Esophagus squamous epithelium (tissue), 5 donors: ENCODE measurements at places on chromosomes 6 and 20.

DNA sequence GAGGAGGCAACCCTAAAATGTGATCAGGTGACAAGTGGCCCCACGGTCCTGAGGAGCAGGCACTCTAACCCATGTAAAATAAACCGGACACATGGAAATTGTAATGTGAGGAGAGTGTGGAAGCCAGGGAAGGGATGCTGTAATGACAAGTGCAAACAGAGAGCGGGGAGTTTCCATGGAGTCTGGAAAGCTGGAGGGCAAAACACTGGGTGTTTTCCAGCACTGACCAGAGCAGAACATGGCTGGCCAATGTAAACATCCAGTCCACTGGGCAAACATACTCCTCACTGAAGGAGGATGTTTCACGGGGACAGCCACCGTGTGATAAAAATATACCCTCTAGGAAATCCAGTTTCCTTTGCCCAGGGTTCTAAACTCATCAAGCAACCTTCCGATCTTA, 219.0 kb upstream of the JARID2 start:
- DNase-seq = no peak

- no peak for DNase-seq
Observed at GRCh38 chr6:27188885-27189418, 58.5 kb upstream of the PRSS16 start.

DNA sequence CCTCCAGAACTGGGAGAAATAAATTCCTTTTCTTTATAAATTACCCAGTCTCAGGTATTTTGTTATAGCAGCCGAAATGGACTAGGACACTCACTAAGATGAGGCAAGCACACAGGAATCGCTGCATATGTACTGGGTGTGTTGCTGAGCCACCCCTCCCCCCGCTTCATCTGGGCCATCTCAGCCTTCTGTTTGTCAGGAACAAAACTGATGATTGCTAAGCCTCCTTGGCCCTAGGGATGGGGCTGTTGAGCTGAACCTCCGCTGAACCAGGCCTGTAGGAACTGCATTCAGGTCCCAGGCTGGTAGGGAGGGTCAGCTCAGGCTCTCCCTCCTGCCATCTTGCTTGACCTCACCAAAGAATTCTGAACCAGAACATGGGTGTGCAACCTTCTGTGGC, 108.6 kb downstream of the MAP3K7 start:
- DNase-seq = no peak

DNA sequence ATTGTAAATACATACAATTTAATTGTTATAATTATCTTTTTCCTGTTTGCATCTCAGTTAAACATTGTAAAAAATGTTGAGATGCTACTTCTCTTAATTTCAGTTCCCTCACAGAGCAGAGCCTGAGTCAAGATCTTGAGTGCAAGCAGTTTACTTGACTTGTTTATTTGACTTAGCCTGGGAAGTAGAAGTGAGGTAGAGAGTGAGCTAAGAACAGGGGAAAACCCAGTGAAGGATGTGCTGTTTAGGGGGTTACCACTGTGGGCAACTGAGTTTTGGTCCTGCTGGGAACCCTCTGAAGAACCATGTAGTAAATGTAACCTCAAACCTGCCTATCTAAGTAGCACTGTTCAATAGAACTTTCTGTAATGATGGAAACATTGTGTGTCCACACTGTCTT, 495.2 kb upstream of the FLRT3 start:
- DNase-seq = no peak

DNA sequence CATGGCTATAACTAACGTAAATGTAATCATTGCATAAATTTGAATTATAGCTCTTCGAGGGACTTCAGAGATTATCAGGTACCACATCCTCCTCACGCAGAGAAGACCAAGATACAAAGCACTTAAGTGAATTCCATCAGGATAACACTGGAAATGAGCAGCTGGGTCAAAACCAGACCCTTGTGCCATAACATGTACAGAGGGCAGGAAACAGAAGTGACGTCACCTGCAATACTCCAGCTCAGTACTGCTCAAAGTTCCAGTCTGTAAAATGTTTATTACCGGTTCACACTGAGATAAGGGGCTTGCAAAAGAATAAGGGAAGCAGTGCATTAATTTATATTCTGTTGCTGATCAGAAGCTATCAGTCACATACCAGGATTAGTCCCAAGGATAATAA, 45.8 kb downstream of the RGS17 start:
- no peak for DNase-seq

DNA sequence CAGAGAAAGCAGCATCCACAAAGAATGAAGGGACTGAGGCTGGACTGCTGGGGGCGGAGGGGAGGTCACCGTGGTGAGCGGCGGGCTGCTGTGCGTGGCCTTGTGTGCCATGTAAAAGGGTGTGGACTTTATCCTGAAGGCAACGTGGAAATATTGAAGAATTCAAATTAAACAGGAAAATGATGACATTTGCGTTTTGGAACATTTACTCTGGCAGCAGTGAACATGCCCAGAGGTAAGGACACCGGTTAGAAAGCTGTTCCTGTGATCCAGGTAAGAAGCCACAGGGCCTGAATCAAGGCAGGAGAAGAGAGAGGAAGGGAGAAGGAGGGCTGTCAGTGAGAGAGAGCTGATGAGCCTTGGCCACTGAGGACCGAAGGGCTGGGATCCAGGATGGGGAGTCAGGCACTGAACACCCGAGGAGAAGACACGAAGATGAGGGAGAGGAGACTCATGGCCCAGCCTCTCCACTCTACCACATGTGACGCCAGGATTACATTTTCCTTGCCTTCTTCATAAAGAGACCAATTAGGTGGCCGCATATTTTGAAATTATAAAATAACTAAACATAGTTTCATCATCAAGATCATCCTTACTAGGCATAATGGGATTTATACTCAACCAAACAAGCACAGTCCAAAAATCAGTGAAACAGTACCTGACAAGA, 58.4 kb downstream of the TRAM2 start:
- no peak for DNase-seq

DNA sequence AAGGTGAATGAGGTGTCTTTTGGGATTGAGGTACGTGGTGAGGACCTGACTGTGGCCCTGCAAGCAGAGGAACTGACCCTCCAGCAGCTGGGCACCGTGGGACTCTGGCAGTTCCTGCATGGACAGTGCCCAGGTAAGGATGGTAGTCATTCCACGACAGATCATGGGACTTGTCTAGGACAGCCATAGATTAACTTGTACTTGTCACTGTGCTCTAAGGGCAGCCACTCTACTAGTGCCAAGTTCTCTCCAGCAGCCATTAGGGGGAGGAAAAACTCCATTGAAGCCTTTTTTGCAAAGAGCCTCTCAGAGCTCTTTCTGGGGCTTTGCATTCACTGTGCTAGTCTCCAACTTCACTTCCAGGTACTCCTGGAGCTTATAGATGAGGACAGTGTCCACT, 20.4 kb downstream of the TAF11 start:
- no peak for DNase-seq

DNA sequence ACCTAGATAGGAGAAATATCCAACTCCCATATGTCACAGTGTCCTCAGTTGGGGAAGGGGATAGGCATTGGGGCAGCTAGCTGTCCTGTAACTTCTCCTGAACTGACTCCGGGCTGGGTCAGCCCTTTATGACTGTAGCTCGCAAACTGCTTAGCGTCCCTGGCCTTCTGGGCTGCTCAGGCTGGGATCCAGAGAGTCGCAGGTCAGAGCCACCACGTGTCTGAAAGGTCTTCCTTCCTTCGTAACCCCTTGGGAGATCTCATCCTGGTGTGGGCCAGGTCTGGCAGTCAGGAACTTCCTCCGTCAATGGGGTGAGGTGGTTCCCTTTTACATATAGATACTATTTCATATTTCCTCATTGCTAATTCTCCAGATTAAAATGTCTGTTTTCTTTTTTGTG, 28.8 kb upstream of the HINT3 start:
- no peak for DNase-seq

DNA sequence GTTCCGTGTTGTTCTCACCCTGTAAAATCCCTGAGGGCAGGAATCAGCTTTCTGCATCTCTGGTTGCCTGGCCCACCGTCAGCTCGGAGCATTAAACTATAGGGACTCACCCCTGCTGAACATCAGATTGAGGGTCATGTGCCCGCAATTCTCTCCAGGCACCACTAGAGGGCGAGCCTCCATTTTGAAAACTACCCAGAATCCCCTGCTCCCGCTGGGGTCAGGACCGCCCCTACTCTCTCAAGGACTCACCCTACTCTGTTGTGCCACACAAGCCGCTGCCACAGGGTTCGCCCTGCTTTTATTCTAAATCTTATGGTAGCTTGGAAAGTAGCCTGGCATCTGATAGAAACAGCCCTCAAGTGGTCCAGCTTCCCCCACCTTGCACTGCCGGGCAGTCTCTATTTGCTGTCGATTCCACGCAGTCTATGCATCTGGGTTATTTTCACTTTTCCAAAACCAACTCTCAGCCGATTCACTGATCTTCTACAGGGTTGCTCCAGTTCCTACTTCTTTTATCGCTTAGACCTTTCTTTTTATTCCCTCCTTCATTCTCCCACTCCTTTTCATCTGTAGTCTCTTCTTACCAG, 244.1 kb upstream of the QKI start:
- no peak for DNase-seq

DNA sequence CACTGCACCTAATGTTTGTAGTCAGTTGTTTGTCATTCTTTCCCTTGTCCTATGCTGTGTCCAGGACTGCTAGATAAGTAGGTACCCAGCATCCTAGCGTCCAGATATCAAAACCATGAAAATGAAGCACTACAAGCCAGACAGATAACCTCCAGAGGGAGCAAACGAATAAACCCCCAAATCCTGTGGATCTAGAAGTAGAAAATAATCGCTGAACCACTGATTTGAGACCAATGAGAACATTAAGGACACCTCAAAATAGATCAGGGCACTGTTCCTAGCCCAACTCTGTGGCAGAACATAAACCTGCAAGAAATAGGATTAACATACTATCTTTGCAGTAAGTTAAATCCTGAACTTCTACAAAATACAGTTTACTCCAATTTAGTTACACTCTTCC, 1.1 kb upstream of the KLHL32 start:
- no peak for DNase-seq

DNA sequence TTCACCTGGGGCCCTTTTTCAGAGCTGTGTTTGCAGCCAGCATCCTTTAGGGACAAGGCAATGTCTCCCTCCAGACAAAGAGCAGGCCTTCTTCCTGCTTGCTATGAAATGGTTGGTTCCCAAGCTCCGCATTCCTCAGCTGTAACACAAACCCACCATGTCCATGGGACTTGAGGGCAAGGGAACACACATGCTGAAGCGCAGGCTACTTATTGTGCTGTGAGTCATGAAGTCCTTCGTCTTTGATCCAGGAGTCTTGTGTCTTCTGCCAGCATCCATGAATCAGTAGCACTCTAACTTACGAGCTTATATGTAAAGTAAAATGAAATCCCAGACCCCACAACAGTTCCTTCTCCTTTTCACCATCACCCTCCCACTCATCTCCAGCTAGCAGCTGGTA, 59.0 kb downstream of the ANKRD60 start:
- DNase-seq = no peak

DNA sequence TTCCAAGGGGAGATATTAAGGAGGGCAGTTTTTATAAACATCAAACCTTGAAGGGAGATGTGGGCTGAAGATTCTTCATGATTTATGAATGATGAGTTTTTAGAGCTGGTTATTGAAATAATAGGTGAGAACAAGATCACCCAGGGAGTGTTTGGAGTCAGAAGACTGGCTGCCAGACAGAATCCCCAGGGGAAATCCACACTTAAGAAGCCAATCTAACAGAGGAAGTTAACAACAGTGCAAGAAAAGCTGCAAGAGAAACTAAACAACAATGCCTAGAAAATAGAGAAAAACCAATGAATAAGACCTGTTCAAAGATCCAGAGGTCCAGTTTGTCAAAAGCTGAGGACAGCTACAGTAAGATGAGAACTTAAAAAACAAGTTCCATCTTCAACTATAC, 167.9 kb upstream of the MAN1A1 start:
- no peak for DNase-seq

DNA sequence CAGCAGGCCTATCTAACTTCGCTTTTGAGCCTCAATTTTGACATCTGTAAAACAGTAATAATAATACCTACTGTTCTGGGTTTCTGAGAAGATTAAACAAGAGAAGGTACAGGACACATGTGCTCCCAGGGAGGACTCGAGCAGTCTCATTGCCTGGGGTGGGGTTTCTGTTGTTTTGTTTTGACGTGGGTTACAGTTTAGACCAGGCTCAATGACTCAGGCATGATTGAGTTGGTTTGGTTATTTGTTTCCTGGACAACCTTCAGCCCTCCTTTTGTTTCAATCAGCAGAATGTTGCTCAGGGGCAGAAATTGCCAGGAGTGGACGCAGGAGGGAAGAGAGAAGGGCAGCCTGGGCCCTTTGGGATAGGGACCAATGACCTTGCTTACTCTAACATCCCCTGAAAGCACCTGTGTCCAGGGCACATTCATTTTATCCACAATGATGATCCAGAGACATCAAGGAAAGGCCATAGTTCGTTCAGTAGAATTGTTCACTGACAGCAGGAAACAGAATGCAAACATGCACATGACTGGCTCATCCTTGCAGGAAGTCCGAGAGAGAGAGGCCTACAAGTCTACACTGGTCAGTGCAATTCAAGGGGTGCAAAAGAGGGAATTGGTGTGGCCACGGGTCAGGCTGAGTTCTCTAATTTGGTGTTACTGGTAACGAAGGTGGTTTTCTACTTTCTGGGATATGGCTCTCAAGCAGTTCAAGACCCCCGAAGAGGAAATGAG, 74.5 kb upstream of the MRPS10 start:
- no peak for DNase-seq
